Mesenteric fat pad (tissue), 1 donor: ENCODE measurements at places on chromosomes 11 and 22. TPM values are rescaled to one million over a fixed set of nuclear protein-coding genes. Genes with fewer than 3 reads are reported as not detected.

The KCNQ1OT1 gene
- 3.0 TPM for total RNA-seq

The ZP1 gene
- 1.4 TPM for total RNA-seq

The DEFB131B gene
- not detected for total RNA-seq

The EPS8L2 gene
- 12.1 TPM for total RNA-seq

The TMPRSS4 gene
- not detected for total RNA-seq

The PYGM gene
- 1.8 TPM for total RNA-seq

The DMC1 gene
- 0.22 TPM for total RNA-seq

DNA sequence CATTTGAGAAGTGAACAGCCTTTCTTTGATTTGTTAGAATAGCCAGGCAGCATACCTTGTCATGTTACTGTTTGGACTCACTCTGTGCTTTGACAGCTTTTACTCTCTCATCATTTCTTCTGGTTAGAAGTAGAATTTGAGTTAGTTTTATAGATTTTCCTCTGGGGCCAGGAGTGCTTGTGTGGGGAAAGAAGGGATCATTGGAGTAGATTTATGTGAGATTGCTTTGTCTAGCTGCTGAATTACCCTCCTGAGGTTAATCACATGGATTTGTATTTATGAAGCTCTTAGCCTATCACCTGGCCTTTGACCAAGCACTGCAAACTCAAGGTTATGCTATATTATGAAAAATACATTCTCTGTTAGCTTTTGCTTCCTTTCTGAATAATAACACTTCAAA is 54.3 kb downstream of the SWAP70 start:
- DNase-seq = no peak

DNA sequence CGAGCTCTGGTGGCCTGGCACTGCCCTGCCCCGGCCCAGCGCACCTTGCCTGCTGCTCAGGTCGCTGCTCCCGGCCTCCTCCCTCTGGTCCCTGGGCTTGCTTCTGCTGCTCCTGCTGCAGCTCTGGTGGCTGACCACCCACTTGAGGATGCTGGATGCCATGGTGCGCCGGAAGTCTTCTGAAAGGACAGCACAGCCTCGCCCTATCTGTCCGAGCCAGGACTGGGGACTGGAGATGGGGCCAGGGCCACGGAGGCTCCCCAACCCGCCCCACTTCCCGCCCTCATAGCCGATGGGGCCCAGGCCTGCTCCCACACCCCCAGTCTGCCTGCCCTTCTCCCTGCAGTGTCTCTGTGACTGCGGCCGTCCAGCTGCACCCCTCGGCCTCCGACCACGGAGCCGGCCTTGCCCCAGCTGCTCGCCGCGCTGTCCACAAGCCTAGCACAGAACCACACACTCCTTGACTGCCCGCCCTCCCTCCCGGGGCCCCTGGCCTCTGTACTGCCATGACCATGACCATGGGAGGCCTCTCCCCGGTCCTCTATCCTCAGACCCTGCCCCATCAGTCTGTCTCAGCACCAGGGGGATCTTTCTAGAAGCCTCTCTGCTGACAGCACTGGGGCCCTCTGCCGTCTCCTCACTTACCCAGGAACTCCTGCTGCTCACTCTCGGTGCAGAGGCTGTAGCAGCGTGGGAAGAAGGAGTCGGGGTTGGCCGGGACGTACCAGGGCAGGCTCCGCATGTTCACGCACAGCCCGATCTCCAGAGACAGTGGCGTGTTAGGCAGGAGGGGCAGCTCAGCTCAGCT is 12.7 kb downstream of the TTLL8 start:
- DNase-seq = peak; percentile 82

GRCh38 chr22:28899199-28899853 is 16.0 kb downstream of the ZNRF3 start:
- peak; percentile 64 for DNase-seq

DNA sequence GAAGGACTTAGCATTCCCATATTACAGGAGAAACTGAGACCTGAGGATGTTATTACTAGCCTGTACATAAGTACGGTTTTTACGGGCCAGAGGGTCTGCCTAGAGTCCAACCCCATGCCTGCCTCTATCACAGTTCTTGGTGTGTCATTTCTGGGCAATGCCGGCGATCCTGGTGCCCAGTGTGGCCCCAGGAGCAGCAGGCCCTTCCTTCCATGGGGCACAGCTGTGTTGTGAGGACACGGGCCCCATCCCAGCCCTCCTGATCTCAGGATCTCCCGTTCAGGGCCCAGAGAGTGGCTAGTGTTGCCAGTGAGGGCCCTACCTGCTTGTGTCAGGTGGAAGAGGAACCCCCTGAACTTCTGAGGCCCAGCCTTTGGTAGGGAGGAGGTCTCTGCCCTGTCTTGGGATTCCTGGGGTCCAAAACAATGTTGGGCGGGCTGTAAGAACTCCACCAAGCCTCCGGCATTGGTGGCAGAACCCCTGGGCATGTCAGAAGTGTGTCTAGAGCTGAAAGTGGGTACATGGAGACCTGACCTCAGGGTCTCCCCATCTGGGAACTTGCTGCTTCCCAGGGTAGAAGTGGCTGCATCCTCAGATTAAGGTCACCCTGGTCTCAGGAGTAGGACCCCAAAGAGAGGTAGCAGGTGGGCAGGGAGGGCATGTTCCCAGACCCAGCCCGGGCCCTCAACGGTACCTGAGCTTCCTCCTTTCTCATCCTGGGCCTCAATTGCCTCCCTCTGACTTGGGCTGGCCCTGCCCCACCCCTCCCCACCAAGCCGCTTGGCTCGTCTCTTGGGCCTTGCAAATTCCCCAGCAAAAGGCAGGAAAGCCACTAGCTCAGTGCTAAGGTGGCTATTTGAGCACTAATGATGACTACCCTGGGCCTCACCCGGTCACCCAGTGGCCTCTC is 74.6 kb upstream of the KCNQ1OT1 start:
- no peak for DNase-seq

GRCh38 chr11:60768202-60768601 is 11.5 kb downstream of the MS4A15 start:
- DNase-seq = peak; percentile 76

GRCh38 chr22:38602166-38602565 is 32.2 kb upstream of the DMC1 start:
- DNase-seq = no peak

GRCh38 chr11:10540546-10540914 is 457 bp downstream of the RNF141 start:
- no peak for DNase-seq

DNA sequence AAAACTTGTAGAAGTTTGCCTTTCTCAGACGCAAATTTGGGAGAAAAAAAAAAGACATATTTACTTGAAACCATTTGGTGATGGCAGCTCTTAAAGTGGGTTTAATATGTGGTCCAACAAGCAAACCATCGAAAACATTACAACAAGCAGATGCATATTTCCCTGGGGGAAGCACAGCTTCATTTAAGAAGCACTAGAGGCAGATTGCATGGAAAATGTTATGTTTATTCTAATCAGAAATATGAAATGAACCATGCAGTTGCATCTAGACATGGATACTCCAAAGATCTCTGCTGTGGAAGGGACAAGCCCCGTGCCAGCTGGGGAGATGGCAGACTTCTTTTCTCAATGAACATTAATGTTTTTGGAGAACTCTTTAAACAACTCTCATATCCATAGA is 57.4 kb upstream of the PARVA start:
- DNase-seq = no peak

- DNase-seq = peak; percentile 67
Observed at GRCh38 chr22:45631140-45631840, 40.3 kb upstream of the ATXN10 start.

- DNase-seq = no peak
Observed at GRCh38 chr11:71420455-71421241, 27.5 kb downstream of the DHCR7 start.

DNA sequence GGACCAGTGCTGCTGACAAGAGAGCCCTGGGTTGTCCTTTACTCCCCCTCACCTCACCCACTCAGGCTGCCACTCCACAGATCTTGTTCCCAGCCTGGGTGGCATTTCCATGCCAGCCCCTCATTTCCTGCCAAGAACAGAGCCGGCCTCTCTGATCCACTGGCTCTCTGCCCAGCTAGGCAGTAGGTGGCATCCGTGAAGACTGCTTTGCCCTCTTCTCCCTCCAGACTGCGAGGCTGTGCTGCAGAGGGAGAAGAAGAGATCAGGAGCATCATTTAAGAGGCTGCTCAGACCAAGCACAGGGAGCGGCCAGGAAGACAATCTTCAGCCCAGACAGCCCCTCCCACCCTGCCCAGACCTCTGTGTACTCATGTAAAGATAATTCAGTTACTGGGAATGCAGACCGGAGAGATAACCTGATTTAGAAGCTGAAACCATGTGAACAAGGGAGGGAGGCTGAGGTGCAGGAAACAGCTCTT is 126.9 kb upstream of the NCAM1 start:
- no peak for DNase-seq

DNA sequence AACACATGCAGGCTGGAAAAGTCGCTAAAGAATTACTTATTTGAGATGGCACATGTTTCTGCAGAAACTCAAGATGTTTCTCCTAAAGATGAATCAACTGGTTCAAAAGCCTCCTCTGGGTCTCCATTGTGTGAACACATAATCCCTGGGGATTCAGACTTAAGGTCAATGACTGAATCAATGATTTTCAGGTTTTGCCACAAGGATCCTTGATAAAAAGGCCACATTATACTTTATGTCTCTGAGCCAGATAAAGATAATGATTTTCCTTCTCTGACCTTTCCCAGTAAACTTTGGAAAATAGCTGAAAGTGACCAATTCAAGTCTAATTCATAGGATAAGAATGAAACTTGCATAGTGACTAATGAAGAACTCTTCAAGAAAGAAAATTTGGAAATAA is 2.3 kb upstream of the XKR3 start:
- no peak for DNase-seq

DNA sequence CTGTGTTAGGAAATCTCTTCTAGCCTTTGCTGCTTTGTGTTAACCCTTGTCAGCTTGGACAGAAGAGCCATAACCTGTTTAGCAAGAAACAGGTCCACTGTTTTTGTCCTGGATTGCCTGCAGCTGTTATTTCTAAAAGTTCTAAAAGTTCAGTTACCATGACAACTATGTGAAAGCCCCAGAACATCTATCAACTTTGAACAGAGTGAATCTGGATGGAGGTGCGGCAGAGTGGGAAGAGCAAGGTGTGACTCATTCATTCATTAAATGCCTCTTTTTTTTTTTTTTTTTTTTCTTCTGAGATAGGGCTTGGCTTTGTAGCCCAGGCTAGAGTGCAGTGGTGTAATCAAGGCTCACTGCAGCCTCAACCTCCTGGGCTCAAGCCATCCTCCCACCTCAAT is 50.5 kb downstream of the RBX1 start:
- DNase-seq = no peak

DNA sequence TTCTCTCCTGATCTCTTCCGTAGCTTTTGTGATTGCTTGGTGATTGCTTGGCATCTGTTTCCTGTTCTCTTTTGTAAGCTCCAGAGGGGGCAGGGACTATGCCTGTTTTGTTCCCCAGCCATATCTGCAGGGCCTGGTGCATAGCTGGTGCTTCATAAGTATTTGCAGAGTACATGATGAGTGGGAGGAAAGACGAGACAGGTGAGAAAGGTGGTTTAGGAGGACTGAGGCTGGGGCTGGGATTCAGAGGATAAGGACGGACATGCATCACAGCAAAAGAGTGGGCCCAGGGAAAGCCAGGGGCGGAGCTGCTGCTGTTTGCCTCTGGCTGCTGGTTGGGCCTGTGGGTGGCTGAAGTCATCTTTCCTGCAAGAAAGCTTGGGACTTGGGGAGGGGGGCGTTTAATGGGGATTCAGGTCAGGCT is 62.4 kb downstream of the DSCAML1 start:
- no peak for DNase-seq

DNA sequence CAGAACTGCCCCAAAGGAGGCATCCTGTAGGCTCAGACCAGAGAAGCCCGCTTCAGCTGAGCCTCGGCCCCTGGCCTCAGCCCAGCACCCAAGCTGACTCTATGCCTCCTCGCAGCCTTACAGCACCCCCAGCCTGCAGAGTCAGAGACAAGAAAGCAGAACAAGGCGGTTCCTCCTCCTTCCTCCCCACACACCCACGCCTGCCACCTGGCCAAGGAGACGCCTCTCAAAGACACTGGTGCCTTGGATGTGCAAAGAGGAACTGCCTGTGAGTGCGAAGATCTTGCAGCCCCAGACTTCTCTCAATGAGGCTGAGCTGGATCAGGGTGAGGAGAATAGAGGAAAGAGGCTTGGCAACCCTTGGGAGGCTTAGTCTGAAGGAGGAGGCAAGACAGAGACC is 60.2 kb downstream of the PDE2A start:
- DNase-seq = no peak

- DNase-seq = no peak
Observed at GRCh38 chr11:102151784-102152525, 41.7 kb downstream of the YAP1 start.

DNA sequence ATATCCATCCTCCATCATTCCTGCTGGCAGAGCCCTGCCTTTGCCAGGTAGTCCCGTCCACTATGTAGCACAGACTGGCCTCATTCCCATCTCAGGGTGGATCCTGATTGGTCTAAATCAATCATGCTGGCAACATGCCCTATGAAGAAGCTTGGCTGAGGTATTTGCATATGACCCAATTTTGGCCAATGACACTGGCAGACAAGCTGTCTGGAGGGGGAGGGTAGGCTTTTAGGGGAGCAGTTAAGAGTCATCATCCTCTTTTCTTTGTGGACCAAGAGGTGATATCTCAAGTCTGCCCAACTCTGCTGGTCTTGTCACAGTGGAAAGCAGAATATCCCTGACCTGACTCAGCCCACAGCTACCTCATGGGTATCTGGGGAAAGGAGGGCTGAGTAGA is 5.1 kb downstream of the CCDC89 start:
- no peak for DNase-seq

DNA sequence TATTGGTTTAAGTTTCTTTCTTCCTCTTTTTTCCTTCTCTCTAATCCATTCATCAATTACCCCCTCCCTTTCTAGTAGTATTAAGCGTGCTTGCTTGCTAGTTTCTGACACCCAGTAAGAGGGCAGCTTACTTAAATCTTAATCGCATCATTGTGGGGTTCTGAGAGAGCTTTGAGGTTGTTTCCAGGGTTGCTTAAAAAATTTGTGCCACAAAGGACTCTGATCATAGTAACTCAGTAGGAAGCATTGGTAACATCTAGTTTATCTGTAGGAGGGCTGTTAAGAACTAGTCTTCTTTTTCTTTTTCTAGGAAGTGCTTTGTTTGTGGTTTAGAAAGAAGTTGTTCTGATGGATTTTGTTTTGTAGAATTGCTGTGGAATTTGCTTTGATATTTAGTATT is 45.3 kb downstream of the TMEM135 start:
- DNase-seq = no peak

GRCh38 chr11:65651339-65651588 is 11.5 kb downstream of the RELA start:
- DNase-seq = no peak

GRCh38 chr11:75024068-75024449 is 35.3 kb downstream of the NEU3 start:
- DNase-seq = no peak

- peak; percentile 45 for DNase-seq
Observed at GRCh38 chr11:78138694-78139421, 568 bp downstream of the ALG8 start.

DNA sequence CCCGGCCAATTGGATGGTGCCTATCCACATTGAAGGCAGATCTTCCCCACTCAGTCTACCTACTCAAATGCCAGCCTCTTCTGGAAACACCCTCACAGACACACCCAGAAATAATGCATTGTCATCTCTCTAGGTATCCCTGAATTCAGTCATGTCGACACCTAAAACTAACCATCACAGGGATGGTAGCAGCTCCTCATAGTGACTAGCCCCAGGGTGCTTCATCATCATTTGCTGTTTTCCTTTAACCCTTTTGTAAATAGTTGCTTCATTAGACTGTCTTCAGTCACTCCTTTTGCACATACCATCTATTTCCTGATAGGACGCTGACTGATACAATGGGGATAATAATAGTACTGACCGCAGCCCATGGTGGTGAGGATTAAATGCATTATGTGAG is 18.8 kb upstream of the AMOTL1 start:
- no peak for DNase-seq
